Naive thymus-derived CD8-positive, alpha-beta T cell (primary cell): ENCODE measurements at places on chromosomes 2 and 18. TPM values are rescaled to one million over a fixed set of nuclear protein-coding genes. Genes with fewer than 3 reads are reported as not detected.

- no peak for DNase-seq
- H3K4me1 ChIP-seq: no peaks in the 10 kb centered on the region
- H3K36me3 ChIP-seq: no peaks in the 10 kb centered on the region
- H3K27me3 ChIP-seq: no peaks in the 10 kb centered on the region
- H3K27ac ChIP-seq: no peak overlapping the region
- H3K4me3 ChIP-seq: no peak overlapping the region
Observed at GRCh38 chr2:1081451-1082225, 131.0 kb downstream of the SNTG2 start.

GRCh38 chr2:5617358-5617757 is 74.8 kb upstream of the SOX11 start:
- no peaks in the 10 kb centered on the region for H3K36me3 ChIP-seq
- DNase-seq: no peak
- H3K27me3 ChIP-seq: no peaks in the 10 kb centered on the region
- H3K4me3 ChIP-seq: no peak overlapping the region
- H3K27ac ChIP-seq: no peak overlapping the region

DNA sequence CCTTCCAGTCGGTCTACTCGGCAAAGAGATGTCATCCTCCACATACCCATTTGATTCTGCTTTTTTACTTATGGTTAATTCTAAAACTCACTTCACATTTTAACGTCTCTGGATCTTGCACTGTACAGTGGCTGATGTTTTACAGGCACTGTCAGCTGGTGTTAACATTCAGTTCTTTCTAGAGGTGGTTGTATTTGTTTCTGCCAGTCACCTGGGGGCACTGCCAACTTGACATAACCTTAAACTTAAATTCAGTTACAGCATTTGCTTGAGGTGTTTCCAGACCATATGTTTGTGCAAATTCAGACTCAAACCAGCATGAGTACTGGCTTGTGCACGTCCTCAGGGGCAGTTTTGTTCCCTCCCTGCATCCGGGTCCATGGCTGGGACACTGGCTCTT is 5.3 kb upstream of the TMEM185B start:
- peaks cover 89% of the 10 kb centered on the region for H3K4me1 ChIP-seq
- H3K27ac ChIP-seq: peak overlapping the region; percentile 67
- DNase-seq: no peak
- H3K4me3 ChIP-seq: no peak overlapping the region
- H3K27me3 ChIP-seq: no peaks in the 10 kb centered on the region

DNA sequence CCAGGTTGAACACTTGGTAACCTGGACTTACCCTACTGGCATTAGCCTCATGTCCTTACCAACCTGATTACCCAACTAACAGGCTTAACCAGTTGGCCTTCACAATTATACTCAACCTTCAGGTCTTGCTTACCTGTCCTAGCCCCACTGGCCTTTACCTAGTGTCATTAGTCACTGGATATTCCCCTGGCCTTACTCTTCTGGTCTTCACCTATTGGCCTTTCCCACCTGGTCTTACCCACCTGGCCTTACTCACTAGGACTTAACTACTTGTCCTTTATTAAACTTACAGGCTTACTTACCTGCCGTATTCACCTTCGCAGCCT is 131.1 kb upstream of the ZSWIM2 start:
- no peak for DNase-seq
- no peak overlapping the region for H3K4me3 ChIP-seq
- H3K27me3 ChIP-seq: no peaks in the 10 kb centered on the region
- no peaks in the 10 kb centered on the region for H3K36me3 ChIP-seq
- H3K4me1 ChIP-seq: no peaks in the 10 kb centered on the region

DNA sequence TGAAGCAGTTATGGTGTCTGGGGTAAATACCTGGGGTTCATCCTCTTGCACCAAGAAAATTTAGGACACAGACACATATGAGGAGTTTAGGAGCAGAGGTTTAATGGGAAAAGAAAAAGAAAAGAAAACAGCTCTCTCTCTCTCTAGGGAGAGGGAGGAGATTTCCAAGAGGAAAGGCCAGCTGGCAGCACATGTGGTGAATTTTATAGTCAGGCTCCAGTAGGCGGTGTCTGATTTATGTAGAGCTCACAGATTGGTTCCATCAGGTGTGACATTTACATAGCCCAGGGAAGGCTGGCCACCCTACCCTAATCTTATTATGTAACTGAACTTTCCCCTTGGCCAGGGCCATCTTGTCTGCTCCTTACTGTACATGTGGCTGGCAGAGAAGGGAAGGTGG is 297.5 kb upstream of the RGPD4 start:
- DNase-seq: no peak
- H3K4me1 ChIP-seq: no peaks in the 10 kb centered on the region
- no peaks in the 10 kb centered on the region for H3K27me3 ChIP-seq
- H3K4me3 ChIP-seq: no peak overlapping the region
- no peaks in the 10 kb centered on the region for H3K36me3 ChIP-seq
- H3K27ac ChIP-seq: no peak overlapping the region

DNA sequence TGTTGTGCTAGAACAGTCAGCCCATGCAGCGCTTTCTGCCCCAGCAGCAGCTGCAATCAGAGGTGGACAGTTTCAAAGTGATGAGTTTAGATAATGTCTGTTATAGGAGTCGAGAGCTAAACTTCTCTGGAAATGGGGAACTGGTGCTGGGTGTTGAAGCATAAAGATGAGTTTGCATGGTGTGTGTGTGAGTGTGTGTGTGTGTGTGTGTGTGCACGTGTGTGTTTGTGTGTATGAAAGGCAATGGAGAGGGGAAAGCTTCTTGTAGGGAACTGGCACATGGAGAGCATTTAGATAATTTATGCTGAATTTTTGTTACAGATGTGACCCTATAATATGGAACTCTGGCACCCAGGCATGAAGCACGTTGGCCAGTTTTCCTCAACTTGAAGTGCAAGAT is 22.7 kb downstream of the ICOS start:
- peaks cover 18% of the 10 kb centered on the region for H3K4me1 ChIP-seq
- no peak overlapping the region for H3K4me3 ChIP-seq
- H3K27me3 ChIP-seq: no peaks in the 10 kb centered on the region
- H3K27ac ChIP-seq: no peak overlapping the region
- DNase-seq: no peak
- peaks cover 24% of the 10 kb centered on the region for H3K36me3 ChIP-seq

DNA sequence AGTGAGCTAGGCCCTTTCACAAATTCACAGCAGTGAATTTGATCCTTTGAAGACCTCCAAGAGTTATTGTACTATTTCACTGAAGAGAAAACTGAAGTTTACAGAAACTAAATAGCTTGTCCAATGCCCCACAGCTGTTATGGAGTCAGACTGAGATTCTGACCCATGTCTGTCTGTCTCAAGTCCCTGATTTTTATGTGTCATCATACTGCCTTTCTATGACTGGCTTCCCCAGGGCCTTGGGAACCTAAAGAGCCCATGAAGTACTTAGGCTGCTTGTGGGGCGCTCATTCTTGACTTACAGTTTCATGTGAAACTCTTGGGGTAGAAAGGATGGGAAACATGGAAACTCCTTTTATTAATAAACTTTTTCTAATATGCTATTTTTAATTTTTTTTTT is 107.7 kb downstream of the ATL2 start:
- H3K27me3 ChIP-seq: no peaks in the 10 kb centered on the region
- no peak for DNase-seq
- no peak overlapping the region for H3K4me3 ChIP-seq
- no peak overlapping the region for H3K27ac ChIP-seq
- H3K36me3 ChIP-seq: no peaks in the 10 kb centered on the region
- H3K4me1 ChIP-seq: peaks cover 2% of the 10 kb centered on the region

DNA sequence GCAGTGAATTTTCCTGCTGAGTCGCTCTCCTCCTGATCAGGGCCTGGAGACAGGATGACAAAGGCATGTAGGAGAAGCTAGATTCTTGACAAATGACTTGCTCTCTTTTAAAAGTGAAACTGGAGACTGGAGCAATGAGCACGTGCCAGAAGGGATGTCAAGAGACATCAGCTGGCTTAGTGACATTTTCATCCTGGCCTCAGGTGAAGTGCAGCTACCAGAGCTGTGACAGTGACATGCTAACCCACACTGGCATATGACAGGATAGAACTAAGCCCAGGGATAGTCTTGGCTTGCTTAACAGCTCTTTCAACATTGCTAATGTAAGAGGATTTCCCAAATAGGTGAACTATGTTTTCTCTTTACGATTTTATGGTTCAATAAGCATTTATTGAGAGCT is 757.5 kb upstream of the DDX18 start:
- H3K36me3 ChIP-seq: no peaks in the 10 kb centered on the region
- DNase-seq: no peak
- no peaks in the 10 kb centered on the region for H3K27me3 ChIP-seq
- no peak overlapping the region for H3K27ac ChIP-seq

- peaks cover 5% of the 10 kb centered on the region for H3K27me3 ChIP-seq
- no peak overlapping the region for H3K27ac ChIP-seq
- no peaks in the 10 kb centered on the region for H3K36me3 ChIP-seq
- DNase-seq: no peak
Observed at GRCh38 chr2:144801766-144802165, 281.8 kb upstream of the ZEB2 start.

GRCh38 chr18:63506336-63506646 is 29.5 kb downstream of the SERPINB5 start:
- H3K4me3 ChIP-seq: no peak overlapping the region
- no peak overlapping the region for H3K27ac ChIP-seq
- peaks cover 25% of the 10 kb centered on the region for H3K27me3 ChIP-seq
- no peak for DNase-seq

DNA sequence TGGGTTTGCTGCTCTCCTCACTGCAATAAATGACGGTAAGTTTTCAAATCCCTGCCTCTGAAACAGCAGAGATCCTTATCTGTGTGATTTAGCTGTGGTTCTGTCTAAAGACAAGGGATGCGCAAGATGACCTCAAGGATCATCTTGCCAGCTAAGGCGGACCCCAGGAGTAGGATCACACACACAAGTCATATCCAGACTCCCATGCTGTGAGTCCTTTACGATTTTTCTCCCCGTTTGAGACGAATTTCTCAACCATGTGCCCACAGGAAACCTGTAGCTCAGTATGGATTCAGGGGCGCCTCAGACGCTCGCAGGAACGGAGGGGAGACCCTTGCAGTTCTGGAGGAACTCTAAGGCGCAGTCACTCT is 11.1 kb upstream of the DCTN1 start:
- H3K27me3 ChIP-seq: peaks cover 5% of the 10 kb centered on the region
- H3K36me3 ChIP-seq: no peaks in the 10 kb centered on the region

Gene LCT
- 0.36 TPM for total RNA-seq

Gene MYCN
- 0.16 TPM for total RNA-seq

Gene ERBB4
- not detected for total RNA-seq

Gene CREG2
- not detected for total RNA-seq

Gene MGAT4A
- 295 TPM for total RNA-seq

Gene IL36B
- not detected for total RNA-seq

Gene BCL11A
- 11.6 TPM for total RNA-seq
